ENCODE measurements at places on chromosomes 5 and 9.
A peak's percentile ranks its signal among the peaks of the same experiment; 100 is the strongest.

GRCh38 chr5:150227606-150228273, 37.9 kb downstream of the SLC6A7 start:
- no peak for DNase-seq

DNA sequence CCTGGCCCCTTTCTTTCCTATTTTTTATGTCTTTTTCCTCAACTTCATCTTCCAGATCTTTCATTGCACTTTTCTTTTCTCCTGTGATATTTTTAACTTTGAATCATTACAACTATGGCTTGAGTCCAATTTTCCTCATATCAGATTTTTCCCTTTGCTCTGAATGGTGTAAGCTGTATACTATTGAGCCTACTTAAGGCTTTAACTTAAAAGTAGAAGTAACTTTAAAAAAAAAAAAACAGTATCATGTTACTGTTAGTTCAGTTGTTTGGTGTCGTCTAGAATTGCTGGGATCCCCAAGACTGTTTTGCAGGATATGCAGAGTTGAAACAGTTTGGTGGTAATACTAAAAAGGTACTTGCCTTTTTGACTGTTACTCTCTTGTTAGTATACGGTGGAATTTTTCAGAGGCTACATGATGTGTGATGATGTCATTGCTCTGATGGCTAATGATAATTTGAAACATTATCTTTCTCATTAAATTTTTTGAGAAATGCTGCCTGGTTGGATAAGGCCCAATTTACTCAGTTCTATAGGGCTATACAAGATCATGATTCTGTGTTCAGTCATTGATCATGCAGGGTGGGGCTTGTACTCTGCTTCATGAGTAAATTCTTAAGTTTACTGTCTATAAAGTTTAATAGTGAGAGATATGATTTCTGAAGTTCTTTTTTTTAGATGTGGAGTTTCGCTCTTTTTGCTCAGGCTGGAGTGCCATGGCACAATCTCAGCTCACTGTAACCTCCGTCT, 8.8 kb downstream of the NAA35 start:
- no peak for DNase-seq

DNA sequence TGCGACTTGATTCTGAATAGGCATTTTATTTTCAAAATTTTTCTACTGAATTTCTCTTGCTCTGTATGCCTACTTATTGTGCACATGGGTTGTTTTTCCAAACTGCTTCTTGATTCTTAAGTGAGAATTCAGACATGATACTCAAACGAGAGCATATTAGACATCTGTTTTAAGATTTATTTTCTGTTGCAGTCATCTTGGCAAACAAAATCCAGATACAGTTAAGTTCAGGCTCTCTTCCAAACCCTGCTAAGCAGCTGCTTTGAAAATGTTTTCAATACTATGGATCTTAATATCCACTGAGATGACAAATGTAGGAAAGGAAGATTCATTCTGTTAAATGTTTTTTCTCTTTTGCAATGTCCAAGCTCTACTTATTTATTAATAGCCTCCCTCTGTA, 4.5 kb downstream of the TMEM215 start:
- no peak for DNase-seq

GRCh38 chr9:134712243-134712642, 70.6 kb downstream of the COL5A1 start:
- no peak for DNase-seq

- no peak for DNase-seq
Observed at GRCh38 chr5:90408571-90409317, 812 bp downstream of the CETN3 start.

DNA sequence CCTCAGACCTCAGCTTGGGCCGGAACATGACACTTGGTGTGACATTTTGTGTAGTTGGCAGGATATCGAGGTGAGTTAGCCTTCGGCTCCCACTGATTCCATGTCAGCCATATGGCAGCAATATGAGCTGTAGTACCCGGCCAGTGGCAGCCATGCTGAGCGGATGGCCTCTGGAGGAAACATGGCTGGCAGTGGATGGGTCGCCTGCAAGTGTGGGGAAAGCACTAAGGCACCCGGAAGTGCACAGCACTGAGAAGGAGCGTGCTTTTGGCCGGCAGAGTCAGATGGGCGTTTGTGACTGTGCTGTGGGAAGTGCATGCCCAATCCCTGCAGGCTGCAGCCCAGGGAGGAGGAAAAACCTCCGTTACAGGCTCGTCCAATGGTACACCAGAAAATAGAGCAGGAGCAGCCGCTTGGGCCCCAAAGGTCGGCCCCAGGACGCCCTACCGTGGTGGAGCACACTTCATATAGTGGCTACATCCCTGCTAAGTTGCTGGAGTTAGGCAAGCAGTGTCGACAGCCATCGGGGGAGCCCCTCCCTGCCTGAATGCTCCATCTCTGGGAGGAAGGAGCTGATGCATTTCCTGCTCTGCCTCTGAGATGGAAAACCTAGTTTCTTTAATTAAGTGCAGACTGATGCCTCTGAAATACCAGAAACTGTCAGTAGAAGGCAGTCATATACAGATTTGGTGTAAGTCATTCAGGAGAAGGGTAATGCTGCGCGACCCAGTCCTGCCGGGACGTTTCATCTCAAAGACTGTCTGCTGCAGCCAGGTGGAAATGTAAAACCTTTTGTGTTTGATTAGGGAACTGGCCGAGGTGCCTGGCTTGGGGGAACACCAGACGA, 2185.8 kb upstream of the ACO1 start:
- DNase-seq, result no peak

- DNase-seq, result peak; percentile 46
Observed at GRCh38 chr5:134439210-134439654, 27.6 kb upstream of the CDKN2AIPNL start.

- DNase-seq, result no peak
Observed at GRCh38 chr5:95799191-95799835, 23.2 kb downstream of the GLRX start.

DNA sequence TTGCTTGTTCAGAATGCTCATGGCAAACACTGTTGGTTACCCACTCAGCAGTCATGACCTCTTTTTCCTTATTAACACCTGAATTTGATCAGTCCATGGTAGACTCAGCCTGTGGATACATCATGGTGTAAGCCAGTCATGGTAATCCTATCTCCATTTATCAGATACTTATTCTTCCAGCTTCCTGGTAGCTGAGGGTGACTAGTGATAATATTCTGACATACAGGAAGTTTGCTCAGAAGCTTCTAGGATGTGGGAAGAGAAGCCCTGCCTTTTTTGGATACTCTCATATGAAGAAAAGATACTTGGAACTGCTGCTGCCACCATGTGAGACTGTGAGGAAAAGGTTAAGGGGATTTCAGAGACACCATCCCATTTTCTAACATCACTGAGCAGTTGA, 7.3 kb downstream of the GDA start:
- no peak for DNase-seq

DNA sequence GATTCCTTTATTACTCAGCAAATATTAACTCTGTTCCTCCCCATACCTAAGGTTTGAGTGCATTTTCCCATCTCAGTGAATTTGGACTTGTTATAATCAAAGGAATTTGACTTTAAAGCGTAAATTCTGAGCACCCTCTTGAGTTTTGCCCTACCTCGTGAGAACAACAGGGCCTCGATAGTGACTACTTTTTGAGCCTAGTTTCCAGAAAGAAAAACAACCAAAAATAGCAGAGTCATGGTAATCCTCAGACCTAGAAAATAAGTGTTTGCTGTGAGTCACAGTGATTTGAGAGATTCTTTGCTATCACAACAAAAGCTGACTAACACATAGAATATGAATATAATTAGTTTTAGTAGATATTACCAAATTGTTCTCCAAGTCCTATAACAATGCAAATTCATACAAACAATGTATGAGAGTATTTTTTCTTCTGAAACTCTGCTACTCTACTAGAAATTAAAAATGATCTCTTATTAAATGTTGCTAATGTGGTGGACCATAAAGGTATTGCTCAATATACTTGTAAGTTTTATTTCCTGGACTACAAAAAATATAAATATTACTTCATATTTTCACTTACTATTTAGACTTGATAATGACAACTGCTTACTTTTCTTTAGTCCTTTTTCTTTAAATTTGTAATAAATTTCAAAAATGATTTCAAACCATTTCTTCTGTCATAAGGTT, 759.7 kb downstream of the BRINP1 start:
- DNase-seq, result peak; percentile 68

- DNase-seq, result no peak
Observed at GRCh38 chr5:149382517-149383220, 3.6 kb upstream of the IL17B start.

DNA sequence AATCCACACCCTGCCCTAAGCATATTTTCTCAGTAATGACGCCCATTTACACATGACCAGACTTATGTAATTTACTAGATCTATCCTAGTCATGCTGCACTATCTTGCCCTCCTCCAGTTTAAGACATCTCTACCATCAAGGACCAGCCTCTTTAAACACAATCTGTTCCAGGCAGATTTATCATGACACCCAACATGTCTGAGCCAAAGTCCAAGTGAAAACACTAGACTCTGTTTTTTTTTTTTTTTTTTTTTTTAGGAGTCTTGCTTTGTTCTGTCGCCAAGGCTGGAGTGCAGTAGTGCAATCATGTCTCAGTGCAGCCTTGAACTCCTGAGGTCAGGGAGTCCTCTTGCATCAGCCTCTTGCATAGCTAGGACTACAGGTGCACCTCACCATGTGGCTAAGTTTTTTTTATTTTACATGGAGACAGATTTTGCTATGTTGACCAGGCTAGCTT, 354.6 kb downstream of the ARRDC3 start:
- no peak for DNase-seq

DNA sequence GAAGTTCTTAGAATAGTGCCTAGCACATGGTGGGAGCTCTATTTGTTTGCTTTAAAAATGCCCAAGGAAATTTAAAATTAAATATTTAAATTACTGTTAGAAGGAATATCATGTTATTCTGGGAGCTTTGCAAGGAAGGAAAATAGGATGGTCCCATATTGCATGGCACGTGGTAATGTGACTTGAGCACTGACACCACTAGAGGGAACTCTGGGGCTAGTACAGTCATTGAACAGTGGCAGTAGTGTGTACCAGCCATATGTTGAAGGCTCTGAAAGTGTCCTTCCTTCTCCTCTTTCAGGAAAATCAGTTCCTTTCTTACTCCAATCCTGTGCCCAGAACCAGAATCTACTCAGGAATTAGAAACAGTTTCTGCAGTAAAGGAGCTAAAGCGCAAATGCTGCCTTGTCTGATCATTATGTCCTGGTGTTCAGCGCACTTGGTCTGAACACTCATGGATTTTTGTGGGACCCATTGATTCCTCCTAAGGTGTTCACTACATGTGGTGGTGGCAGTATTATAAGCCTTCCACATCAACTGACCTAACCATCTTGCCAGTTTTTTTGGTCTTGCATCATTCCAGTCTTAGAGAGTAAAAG, 54.1 kb downstream of the GDA start:
- DNase-seq, result no peak

DNA sequence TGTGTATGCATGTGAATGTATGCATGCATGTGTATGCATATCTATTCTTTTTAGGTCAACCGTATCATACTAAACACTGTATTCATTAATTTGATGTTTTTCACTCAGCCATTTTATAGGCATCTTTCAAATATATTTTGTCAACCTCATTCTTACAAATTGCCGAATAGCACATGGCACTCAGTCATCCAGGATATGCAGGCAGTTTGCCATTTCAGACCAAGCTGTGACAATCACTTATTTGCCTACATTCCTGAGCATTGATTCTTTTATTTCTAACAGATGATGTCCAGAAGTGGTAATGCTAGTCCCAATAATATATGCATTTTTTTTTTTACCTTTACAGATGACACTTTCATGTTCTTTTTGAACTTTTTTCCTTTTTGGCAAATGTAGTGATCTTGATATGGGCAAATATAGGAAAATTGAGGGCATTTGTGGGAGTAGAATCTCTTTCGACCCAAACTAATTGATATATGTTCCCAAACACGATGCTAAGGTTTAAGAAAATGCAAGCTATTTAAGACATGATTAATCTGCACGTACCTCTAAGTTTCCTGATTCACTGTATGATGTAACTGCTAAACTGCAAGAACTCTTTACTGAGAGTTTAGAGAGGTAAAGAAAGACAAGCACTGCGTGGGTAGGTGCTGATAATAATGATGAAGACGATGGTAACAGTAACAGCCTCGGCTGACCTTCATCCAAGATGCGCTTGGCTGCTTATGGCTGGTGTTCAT, 153.9 kb upstream of the DAP start:
- no peak for DNase-seq

DNA sequence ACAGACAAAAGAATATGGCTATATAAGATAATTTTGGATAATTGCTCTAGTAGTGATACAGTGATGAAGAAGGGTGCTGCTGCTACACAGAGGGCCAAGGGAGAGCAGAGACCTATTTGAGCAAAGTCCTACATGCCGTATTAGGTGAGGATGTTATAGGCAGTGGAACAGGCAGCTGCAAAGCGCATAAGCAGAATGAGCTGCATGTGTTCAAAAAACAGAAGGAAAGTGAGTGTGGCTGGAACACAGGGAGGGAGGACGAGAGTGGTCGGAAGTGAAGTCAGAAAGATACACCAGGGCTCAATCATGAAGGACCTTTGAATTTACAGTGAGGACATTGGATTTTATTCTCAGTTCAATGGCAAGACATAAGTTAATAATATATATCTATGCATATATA, 35.4 kb downstream of the ITGA2 start:
- no peak for DNase-seq

GRCh38 chr5:1380910-1381309, 36.0 kb upstream of the CLPTM1L start:
- no peak for DNase-seq

DNA sequence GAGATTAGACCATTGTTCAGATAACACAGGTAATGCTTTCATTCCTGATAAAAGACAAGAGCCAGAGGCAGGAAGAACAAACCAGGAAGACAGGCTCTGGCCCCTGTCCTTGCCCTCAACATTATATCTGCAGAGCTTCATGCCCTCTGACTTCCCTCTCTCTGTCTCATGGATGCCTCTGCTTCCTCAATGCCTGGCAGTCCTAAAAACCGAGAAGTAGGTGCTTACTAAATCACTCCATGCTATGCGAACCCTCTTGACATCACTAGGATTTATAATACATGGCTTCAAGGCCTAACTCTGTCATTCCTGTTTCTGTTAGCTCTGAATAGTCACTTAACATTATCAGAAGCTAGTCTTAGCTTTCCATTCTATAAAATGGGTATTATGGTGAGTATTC, 117.8 kb downstream of the TLR4 start:
- DNase-seq, result no peak

DNA sequence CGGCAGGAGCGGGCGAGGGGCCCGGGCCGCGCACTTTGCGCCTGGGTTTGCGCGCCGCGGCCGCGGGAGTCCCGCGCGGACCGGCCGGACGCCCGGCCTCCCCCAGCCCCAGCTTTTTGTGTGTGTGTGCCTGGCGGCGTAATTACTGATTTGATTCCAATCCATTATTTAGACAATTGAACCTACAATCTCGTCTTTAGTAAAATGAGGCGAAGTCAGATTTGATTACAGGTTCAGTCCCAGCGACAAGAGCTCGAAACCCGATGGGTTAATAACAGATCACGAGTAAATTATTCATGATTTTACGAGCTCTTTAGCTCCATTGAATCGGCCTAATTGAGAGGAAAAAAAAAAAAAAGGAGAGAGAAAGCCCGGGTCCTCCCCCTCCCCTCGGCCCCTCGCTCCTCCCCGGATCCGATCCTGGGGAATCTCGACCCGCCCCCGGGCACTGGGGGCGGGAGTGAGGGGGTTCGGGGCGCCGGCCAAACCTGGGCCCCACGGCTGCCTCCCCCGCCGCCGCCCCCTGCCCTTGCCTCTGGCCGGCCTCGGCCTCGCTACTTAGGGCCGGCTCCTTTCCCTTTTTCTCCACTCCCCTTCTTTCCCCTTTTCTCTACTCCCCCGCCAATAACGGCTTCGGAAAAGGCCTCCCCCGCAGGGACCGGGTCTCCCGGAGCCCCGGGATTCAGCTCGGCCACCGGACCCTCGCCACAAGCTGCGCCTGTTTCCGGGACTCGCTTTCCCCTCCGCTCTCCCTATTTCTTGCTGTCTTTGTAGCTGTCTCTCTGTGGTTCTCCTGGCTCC, 6.6 kb downstream of the LHX2 start:
- no peak for DNase-seq

Measured in kidney glomerular epithelial cell (primary cell).